ENCODE measurements at places on chromosomes 3 and 15.

- no peak for DNase-seq
Measured at GRCh38 chr15:28885128-28885629, 595 bp upstream of the APBA2 start.

- DNase-seq, result peak; percentile 4
Measured at GRCh38 chr3:7876741-7877297, 624.8 kb upstream of the LMCD1 start.

DNA sequence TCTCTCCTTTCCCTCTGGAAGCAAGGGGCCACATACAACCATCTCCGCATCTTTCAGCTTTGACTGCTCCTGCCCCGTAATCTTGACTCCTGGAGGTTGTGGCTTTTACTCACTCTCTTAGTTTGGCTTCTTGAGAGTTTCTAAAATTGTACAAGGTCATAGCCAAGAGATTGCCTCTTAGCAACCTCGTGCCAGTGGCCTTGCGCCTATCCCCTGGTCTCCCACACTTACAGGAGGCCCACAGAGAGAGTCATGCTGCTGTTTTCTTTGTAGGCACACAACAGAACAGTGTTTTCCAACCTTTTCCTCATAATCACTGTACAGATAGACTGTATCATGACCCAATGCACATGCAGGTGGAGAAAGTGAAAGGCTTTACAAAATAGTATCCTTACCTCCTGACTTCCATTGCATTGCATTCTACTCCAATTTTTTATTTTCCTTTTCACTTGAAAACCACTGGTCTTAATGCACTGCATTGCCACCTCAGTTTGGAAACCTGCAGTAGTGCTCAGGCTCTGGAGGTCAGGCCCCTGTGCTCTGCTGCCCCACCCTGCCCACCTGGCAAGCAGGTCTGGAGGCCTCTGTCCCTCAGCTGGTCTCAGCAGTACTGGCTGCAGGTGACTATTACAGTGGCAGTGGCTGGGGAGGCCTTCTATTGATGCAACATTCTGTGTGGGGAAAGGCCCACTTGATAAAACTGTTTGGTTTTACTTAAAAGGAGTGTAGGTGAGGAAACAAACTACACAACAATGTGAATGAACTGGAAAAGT, 156.2 kb downstream of the DNAJB8 start:
- DNase-seq, result no peak

DNA sequence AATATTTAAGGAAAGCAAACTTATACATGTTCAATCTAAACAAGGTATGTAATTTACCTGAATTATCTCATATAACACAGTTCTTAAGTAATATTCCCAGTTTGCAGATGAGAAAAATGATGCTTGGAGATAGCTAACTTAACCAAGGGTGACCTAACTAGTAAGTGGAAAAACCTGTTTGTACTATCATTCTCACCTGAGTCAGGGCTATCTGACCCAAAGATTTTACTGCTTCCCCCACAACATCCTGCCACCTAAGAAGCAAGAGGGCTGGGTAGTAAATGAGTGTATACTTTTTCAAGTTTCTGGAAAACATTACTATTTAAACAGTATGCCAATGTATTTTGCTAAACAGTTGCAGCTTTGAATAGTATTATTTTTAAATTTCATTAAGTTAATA, 10.6 kb downstream of the TP63 start:
- no peak for DNase-seq

- DNase-seq, result no peak
Measured at GRCh38 chr3:59726279-59726678, 676.5 kb upstream of the CFAP20DC start.

- DNase-seq, result peak; percentile 0
Measured at GRCh38 chr3:133038089-133038730, at the start of gene TMEM108. Gene TMEM108, plus strand, starts transcription at chr3:133038391.

GRCh38 chr3:58000306-58001085, 7.7 kb upstream of the FLNB start:
- DNase-seq, result no peak

Data from activated naive CD4-positive, alpha-beta T cell (primary cell).